ENCODE measurements at places on chromosomes 13 and 19. TPM values are rescaled to one million over a fixed set of nuclear protein-coding genes. Genes with fewer than 3 reads are reported as not detected.

GRCh38 chr13:40350283-40350992, 316.0 kb downstream of the FOXO1 start:
- H3K27ac ChIP-seq: no peak overlapping the region
- peaks cover 46% of the 10 kb centered on the region for H3K4me1 ChIP-seq
- no peak for DNase-seq
- no peaks in the 10 kb centered on the region for H3K36me3 ChIP-seq
- H3K27me3 ChIP-seq: no peaks in the 10 kb centered on the region
- no peak overlapping the region for H3K4me3 ChIP-seq

DNA sequence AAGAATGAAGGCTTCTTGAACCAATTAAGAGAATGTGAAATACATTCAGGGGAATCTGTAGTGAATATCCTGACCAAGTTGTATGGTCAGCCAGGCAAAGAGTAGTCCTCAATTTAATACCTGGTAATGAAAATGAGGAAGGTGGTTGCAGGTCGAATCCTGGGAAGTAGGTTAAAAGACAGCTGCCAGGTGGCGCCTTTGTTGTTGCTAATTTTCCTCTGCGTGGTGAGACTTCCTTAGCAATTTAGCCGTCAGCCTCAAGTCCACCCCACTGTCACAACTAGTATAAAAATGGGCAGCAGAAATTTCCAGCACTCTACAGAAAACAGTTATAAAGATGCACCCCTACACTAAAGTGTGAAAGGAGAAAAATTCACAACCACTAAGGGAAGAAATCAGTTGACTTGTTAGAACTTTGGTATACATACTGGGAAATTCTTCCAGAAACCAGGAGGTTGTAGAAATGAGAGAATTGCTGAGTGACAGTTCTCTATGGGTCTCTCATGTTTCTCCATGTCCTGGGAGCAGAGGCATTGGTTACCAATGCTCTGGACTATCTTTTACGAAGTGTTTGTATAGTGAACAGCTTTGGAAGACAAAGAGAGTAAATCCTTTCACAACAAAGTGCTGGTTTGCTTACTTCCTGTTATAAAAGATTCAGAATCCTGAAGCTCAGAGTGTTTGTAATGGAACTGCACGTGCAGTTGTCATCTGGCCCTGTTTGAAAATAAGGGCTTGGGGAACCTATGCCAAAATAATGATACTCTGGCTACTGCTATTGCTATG, 235.9 kb downstream of the NHLRC3 start:
- H3K4me1 ChIP-seq: no peaks in the 10 kb centered on the region
- no peaks in the 10 kb centered on the region for H3K27me3 ChIP-seq
- H3K4me3 ChIP-seq: no peak overlapping the region
- H3K27ac ChIP-seq: no peak overlapping the region
- H3K36me3 ChIP-seq: no peaks in the 10 kb centered on the region

- no peaks in the 10 kb centered on the region for H3K36me3 ChIP-seq
- peak; percentile 16 for DNase-seq
- no peaks in the 10 kb centered on the region for H3K4me1 ChIP-seq
- H3K27me3 ChIP-seq: no peaks in the 10 kb centered on the region
Observed at GRCh38 chr13:63910511-63910910, 2494.9 kb upstream of the PCDH20 start.

Gene C19orf67
- total RNA-seq: not detected
